GM12891 (cell line): ENCODE measurements at places on chromosomes 3 and 15.

DNA sequence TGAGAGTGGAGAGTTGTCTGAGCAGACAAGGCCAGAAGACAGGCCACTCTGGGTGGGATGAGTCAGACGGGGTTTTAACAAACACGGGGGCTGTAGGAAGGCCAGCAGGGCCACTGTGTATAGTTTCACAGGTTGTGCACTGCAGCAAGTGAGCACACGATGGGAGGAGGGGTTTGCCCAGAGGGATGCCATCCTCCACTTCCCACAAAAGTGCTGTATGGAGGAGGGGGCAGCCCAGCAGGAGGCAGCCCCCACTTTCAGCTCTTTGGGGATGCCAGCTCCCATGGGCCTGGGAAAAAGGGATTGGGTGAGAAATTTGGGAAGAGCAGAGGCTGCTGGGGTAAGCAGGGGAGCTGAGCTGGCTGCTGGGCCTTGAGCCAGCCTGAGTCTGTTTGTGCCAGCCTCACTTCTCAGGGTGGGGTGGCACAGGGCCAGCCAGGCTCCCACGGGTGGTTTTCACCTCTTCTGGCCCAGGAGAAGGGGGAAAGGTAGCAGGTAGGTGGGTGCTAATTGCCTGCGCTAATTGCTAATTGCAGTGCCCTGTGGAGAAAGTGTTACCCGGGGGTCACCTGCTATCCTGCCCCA, 6.7 kb downstream of the ZBTB47 start:
- no peak for DNase-seq

DNA sequence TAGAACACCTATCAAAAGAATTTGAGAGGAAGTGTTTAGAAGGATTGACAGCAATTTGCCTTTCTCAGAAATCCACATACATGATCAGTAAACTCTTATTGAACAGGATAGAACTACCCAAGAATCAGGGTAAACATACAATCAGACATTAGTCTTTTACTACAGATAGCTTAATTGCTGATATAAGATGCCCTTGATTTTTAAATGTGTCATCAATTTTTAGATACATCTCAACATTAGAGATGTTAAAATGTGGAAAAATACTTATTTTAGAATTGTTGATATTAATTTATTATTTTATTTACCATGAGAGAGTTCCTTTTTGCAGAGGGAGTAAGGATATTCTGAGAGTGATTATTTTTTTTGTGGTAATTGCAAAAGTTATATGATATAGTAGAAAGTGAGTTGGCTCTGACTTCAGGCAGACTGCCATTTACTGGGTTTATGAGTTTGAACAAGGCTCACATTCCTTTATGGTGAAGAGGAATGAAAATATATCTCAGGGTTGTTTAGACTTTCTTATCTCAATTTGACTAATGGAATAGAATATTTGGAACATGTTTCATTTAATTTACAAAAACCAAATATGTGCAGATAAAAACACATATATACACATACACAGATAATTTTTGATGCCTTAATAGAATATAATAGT, 302.8 kb upstream of the GOLIM4 start:
- DNase-seq = no peak

DNA sequence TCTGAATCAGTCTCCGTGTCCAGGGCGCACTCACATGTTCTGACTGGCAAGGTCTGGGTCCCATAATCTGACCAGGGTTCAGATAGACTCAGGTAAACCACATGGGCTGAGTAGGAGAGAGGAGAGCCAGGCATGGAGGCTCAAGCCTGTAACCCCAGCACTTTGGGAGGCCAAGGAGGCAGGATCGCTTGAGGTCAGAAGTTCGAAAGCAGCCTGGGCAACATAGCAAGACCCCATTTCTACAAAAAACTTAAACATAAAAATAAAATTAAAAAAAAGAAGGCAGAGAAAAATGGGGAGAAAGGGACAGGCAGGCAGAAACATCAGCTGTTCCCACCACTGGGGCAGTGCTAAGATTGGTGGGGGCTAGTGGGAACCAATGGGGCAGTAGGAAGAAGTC, 5.4 kb downstream of the TMEM43 start:
- DNase-seq = no peak

DNA sequence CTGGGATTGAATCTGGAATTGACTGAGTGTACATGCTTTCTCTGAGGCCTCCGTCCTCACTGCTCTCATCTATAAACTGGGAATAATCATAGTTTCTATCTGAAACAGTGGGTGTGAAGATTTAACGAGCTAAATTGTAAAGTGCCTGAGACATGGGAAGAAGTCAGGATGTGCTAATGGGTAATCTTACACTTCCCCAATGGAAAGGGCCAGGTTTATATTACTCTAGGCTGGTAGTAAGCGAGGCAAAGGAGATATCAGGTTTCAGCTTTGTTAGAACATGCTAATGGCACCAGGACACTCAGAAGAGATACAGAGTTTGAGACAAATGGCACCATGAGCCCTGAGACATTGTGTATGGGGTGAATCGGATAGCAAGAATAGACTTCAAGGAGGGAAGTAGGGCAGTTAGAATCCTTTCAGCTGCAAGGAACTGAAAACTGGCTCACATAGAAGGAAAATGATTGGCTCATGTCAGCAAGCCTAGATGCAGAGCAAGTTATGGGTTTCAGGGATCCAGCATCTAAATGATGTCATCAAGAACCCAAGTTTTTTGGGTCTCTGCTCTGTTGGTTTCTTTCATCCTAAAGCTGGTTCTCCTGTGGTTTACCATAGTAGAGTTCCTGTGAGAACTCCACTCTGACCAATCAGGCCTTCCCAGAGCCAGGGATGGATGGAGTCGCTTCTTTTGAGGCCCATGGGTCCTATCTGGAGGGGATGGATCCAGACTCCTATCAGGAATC, 21.8 kb downstream of the FLNB start:
- DNase-seq = no peak
